ENCODE measurements at places on chromosomes 16 and 17. TPM values are rescaled to one million over a fixed set of nuclear protein-coding genes. Genes with fewer than 3 reads are reported as not detected.
A peak's percentile ranks its signal among the peaks of the same experiment; 100 is the strongest.

The CCDC200 gene
- total RNA-seq = 1.2 TPM

The CLDN7 gene
- 2.6 TPM for total RNA-seq

- ATAC-seq = no peak
Observed at GRCh38 chr16:79679334-79679733, 78.8 kb upstream of the MAF start.

DNA sequence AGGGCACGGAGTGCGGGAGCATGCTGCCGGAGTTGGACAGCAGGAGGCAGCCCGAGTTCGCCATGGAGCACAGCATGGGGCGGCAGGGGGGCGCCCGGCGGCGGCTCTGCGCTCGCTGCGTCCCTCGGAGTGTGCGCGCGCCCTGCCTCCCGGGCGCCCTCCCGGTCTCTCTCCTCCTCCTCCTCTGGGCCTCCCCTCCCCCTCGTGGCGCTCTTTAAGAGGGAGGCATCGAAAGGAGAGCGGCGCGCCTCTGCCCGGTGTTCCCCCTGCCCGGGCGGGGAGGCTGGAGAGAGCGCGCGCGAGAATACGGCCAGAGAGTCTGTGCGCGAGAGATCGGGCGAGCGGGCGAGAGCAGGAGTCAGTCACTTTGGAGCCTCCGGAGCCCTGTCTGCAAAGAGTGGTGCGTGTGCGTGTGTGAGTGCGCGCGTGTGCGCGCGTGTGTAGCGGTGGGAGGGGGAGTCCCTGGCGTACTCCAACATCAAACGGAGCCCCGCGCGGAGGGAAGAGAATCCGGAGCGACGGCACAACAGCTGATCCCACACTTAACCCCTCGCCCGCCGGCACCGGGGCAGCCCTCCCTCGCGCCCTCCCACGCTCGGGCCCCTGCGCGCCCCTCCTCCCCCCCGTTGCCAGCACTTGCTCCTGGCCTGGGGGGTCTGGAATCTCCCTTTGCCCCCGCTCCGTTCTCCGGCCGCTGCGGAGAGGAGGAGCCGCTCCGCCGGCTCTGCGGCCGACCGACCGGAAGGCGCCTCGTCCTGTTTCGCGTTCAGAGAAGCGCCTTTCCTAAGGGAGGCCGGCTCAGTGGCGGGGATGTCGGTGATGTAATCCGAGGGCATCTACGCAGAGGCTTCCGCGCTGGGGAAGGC, 108.9 kb downstream of the ENGASE start:
- peak; percentile 83 for ATAC-seq
